Mammary epithelial cell (primary cell): ENCODE measurements at places on chromosomes 1 and 21. TPM values are rescaled to one million over a fixed set of nuclear protein-coding genes. Genes with fewer than 3 reads are reported as not detected.

Gene APOBEC4
- polyA plus RNA-seq, result not detected

Gene MIXL1
- polyA plus RNA-seq, result not detected

Gene STRIP1
- 24.9 TPM for polyA plus RNA-seq

Gene PTPN22
- polyA plus RNA-seq, result 0.29 TPM

Gene TESK2
- polyA plus RNA-seq, result 2.4 TPM

Gene OR2T11
- polyA plus RNA-seq, result not detected

Gene CSF3R
- not detected for polyA plus RNA-seq

Gene CFHR5
- not detected for polyA plus RNA-seq

Gene TOR3A
- polyA plus RNA-seq, result 34.9 TPM

Gene NUP210L
- not detected for polyA plus RNA-seq

Gene PRKAA2
- polyA plus RNA-seq, result 0.03 TPM

Gene LCE1C
- 25.6 TPM for polyA plus RNA-seq

Gene CLDN17
- not detected for polyA plus RNA-seq

Gene PLPPR5
- polyA plus RNA-seq, result 0.06 TPM

Gene KIF14
- 5.3 TPM for polyA plus RNA-seq

Gene KRTAP10-1
- polyA plus RNA-seq, result not detected

Gene MASP2
- polyA plus RNA-seq, result 0.11 TPM

Gene GNG4
- 0.25 TPM for polyA plus RNA-seq

Gene WNT4
- polyA plus RNA-seq, result 0.11 TPM

Gene SMYD3
- 19.3 TPM for polyA plus RNA-seq

Gene BRWD1
- 6.5 TPM for polyA plus RNA-seq

Gene ADGRB2
- polyA plus RNA-seq, result 1.3 TPM

Gene SLC45A1
- polyA plus RNA-seq, result 0.28 TPM

Gene C1orf185
- not detected for polyA plus RNA-seq

Gene S100A14
- polyA plus RNA-seq, result 1,954 TPM

Gene KRTAP21-2
- polyA plus RNA-seq, result not detected
